Suppressor macrophage (primary cell): ENCODE measurements at places on chromosomes 1 and 21.

DNA sequence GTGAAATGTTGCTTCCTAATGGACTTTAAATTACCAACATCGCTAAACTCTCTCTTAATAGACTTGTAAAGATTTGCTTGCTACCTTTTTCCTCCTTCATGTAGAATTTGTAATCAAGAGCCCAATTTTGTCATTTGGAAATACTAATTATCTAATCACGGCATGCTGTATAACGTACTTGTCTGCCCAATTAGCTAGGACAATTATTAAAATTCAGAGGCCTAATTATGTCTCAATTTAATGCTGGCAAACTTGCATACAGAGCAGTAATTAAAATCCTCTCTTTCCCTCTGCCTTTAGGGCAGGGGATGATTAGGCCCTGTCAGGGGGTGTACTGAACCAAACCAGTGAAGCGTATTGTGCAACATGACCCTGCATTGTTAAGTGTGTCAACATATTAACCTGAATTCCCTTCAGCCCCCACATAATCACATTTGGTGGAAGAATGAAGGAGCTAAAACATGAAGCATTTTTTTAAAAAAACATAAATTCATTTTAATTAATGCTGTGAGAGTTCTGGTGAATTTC, 137.4 kb upstream of the BARHL2 start:
- DNase-seq: no peak

- DNase-seq: no peak
These were observed 13.0 kb downstream of the SLC19A2 start for GRCh38 chr1:169472738-169473137.

- DNase-seq: no peak
These were observed 36.0 kb downstream of the ATP1A1 start for GRCh38 chr1:116408803-116409720.

DNA sequence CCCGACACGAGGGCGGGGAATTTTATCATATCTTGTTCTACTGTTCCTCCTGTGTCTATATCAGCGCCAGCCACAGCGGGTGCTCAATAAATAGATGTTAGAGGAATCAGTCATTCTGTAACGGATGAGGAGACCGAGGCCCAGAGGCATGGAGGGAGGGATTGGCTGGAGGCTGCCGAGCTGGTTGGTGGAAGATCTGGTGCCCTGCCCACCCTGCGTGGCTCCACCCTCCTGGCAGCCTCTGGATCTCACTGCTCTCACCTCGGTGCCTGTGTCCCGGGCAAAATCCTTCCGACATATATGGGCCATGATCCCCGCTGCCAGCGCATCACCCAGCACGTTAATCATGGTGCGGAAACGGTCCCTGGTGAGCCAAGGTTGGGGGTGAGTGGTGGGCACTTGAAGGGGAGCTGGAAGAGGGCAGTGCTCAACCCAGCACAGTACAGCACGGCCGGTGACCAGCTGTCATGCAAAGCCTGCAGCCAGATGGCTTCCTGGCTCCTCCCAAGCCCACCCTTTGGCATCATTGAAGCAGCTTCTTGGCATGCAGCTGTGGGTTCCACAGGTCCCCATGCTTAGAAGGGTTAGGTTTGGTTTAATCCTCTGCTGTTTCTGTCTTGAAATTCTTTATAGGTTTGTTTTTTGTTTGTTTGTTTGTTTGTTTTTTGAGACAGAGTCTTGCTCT, 26.7 kb downstream of the PODN start:
- DNase-seq: no peak
